Stimulated activated CD4-positive, alpha-beta T cell treated with anti-CD3 and anti-CD28 coated beads, Interleukin-15, amount 100 ng/mL, for 1 hour (primary cell): ENCODE measurements at places on chromosomes 5 and 9.

- DNase-seq = no peak
Observed at GRCh38 chr5:148457183-148457620, 73.4 kb downstream of the FBXO38 start.

- DNase-seq = no peak
Observed at GRCh38 chr9:107270082-107270481, 13.0 kb upstream of the RAD23B start.

DNA sequence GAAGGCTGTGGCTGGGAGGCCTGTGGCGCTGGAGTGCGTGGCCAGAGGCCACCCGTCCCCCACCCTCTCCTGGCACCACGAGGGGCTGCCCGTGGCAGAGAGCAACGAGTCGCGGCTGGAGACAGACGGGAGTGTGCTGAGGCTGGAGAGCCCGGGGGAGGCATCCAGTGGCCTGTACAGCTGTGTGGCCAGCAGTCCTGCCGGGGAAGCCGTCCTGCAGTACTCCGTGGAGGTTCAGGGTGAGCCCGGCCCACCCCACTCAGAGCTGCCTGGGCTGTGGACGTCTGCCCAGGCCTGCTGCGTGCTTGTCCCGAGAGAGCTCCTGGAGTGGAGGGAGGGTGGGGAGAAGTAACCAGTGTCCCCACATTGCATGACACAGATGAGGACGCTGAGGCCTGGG lies 89.2 kb downstream of the HMCN2 start:
- no peak for DNase-seq

DNA sequence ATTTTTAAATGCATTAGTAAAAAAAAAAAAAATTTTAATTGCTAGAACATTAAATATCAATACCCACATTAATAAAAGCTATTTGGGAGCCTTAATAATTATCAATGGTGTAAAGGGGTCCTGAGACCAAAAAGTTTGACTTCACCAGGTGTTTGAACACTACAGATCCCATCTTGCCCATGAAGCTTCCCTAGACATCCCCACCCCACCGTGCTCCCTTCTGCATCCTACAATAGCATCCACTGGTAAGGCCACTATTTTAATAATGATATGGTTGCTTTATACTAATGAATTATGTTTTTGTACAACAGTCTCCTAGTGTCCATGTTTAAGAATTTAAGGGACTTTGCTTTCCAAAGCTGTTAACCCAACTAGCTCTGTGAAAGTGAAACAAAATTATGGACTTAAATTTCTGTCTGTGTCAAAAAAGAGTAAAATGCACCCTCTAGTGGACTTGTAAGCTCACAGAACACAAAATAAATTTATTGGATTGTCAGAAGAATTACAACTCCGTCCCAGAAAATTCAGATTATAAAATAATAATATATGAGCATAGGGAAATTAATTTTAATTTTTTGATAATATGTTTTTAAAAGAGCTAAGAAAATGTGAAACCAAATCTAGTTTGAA lies 76.0 kb downstream of the ARL15 start:
- no peak for DNase-seq

DNA sequence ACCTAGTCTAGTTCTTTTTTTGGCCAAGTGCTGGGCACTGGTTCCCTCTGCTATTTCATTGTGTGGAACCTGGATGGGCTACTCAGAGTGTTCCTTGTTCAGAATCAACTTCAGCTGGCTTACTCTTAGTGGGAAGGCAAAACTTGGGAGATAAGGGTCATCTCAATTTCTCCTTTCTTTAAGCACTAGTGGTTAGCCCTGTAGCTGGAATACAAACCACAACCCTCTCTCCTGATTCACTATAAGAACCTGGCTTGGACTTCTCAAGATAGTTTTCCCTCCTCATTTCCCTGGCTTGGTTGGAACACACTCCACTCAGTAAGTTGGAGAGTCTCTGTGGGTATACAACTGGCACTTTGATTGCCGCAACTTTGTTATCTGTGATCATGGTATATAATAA lies 35.1 kb downstream of the GRIA1 start:
- no peak for DNase-seq

DNA sequence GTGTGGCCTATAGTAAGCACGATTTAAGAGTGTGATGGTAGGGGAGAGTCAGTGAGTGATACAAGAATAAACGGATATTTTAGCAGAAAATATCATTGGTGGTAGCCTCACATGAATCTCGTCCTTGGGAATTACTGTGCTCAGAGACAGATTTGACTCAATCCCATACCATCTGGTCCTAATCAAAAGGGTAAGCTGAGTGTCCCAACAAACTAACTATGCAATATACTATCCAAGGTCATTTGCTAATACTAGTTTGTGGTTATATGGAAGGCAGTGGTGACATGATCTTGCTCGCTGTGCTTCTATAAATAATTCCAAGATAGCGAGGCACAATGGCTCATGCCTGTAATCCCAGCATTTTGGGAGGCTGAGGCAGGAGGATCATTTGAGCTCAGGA lies 103.2 kb downstream of the TRPM6 start:
- DNase-seq = no peak

- DNase-seq = no peak
Observed at GRCh38 chr5:114362197-114362976, 517 bp downstream of the KCNN2 start.

DNA sequence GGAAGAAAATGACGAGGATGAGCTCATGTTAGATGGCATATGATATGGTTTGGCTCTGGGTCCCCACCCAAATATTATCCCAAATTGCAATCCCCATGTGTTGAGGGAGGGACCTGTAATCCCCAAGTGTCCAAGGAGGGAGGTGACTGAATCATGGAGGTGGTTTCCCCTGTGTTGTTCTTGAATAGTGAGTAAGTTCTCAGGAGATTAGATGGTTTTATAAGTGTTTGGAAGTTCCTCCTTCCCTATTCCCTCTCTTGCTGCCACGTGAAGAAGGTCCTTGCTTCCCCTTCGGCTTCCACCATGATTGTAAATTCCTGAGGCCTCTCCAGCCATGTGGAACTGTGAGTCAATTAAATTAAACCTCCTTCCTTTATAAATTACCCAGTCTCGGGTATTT lies 10.1 kb downstream of the EDIL3 start:
- no peak for DNase-seq

DNA sequence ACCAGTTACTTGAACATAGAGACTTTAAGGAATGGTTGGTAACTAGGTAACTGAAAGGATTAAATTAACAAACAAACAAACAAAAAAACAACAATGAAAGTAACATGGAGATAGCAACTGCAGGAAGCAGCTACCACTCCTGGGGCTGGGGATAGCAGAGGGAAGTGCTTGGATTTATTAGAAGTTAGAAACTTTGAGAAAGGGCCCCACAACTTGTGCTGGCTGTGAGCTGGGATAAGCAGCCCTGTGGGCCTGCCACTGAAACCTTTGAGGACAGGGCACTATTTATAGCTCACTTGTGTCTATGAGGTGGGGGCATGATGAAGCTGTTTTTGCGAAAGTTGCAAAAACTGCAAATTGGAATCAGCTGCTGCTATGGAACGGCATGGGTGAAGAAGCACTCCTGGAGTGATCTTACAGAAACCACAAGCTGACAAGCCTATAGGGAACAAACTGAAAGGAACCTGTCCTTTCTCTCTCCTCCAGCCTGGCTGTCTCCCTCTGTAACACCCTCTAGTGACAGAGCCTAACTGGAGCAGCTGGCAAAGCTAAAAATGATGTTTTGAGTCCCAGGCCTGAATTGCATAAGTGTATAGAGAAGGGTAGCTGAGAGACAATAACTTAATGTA lies 91.4 kb upstream of the RANBP6 start:
- no peak for DNase-seq

DNA sequence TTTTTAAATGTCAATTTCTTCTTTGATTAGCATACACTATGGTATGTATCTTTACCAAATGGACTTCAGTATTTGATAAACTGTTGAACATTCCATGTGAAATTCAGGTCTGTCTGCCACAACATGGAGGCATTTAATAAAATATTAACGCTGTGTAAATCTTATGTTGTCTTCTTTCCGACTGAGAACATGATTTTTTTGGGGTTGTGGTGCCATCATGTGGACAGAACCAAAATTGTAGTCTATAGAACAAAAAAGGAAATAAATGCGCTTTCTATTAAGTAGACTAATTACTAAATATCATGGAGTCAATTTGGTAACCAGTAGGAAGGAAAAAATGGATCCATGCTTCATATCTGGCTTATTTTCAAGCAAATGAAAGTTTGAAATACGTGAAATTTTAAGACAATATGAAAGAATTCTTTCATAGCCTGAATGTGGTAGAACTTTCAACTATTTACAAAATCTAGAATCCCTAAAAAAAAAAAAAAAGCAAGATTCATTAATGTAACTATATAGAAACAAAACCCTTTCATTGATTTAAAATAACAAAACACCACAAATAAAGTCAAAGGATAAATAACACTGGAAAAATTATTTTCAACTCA lies 2.8 kb upstream of the PLK2 start:
- no peak for DNase-seq

DNA sequence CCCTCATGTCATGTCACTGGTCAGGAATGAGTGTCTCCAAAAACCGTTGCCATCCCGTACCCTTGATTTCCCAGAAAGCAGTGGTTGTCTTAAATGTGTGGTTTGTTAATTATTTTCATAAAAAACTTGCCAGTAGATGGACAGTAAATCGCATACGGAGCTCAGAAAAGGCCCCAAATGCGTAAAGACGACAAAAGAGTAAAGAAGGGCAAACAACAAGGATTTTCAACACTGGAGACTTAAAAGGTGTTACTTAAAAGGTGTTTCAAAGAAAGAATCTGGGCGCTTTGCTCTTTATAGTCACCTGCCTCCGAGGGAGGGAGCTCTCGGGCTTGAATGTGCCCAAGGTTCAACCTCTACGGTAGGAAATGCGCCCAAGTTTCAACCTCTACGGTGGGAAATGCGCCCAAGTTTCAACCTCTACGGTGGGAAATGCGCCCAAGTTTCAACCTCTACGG lies 734 bp downstream of the KIF27 start:
- DNase-seq = no peak

DNA sequence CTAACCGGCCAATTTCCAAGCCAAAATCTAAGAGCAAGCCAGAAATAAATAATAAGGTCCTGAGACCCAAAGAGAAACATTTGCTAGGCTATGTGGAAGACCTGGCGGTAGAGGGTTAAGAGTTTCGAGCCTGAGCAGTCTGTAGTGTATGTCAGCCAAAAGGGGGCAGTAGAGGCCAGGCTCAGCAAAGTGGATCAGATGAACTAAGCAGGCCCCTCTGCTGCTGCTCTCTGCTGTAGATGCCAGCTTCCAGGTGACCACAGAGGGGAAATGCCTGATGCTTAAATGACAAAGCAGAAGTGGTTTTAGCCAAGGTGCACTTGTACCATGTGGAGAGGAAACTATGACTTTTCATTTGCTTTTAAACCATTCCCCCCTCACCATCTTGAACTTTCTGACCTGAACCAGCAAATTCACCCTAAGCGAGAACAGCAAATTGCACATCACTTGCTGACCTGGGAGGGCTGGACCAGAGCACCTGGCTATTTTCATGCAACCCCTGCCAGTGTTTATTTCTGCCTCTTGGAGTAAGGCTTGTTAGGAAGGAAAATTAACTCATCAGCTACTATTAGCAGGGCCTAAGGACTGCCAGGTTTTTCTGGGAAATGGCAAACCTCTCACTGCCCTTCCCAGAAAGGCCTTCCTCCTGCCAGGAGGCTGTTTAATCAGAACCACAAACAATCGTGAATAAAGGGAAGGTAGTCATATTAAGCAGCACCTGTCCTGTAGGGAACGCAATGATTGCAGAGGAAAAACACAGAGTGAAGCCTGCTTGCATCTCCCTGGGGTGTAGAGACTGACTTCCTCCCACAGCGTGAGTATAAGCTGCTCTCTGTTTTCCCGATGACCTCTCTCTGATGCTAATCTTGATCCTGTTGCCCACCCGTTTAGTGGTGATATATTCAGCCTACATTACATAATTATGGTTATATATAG lies 818.2 kb downstream of the TLR4 start:
- no peak for DNase-seq
